ENCODE measurements at places on chromosomes 7 and 10.

GRCh38 chr10:2128991-2129390 lies 391.7 kb upstream of the ADARB2 start:
- DNase-seq: no peak

DNA sequence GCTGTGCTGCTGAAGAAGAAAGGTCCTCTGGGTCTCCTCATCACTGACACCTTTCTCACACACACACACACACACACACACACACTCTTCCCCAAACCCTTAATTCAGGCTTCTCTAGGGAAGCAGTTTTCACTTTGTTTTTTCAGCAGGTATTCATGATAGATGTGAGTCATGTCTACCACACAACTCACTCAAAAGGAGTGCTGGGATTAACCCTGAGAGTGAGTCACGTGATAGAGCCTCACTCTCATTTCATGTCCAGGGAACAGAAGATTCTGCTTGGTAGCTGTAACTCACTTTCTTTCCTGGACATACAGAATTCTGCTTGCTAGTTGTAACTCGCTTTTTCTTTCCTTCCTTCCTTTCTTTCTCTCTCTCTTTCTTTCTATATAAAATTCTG lies 45.4 kb downstream of the VIM start:
- DNase-seq: no peak

DNA sequence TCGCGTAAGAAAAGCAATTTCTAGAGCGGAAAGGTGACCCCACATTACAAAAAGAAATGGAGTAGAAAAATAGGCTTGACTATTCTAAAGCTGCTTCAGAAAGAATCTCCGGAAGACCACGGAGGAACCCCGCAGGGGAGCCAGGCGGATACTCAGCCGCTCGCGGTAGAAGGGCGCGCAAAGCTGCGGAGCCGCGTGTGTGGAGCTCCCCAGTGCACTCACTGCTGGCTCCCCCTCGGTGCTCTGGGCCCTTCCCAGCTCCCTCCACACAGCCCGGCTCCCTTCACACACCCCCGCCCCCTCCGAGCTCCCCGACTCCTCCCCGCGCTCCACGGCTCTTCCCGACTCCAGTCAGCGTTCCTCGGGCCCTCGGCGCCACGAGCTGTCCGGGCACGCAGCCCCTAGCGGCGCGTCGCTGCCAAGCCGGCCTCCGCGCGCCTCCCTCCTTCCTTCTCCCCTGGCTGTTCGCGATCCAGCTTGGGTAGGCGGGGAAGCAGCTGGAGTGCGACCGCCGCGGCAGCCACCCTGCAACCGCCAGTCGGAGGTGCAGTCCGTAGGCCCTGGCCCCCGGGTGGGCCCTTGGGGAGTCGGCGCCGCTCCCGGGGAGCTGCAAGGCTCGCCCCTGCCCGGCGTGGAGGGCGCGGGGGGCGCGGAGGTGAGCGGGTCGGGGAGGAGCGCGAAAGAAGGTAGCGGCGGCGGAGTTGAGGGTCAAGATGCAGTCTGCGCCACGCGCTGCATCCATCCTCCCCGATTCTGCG lies at the start of gene STEAP2:
TSS of gene STEAP2 (plus strand) at position 350 of the 758 bp plus-strand sequence. CDS start 13,343 bp downstream, outside the sequence.
- DNase-seq: no peak

DNA sequence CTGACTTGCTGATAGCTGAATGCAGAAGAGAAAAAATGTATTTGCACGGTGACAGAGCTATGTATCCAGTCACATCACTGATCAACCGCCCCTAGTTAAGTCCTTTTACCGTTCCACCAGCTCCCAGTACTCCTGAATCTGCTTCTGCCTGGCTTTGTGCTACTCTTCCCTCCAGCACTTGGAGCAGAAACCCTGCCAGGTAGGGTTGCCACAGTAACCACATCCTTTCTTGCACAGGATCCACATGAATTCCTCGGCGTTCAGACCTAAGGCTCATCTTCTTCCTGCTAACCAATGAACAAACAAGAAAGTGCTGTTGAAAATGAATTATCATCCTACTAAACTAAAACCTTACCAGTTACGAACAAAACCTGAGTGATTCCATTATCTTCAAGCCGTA lies 52.0 kb upstream of the KCTD7 start:
- no peak for DNase-seq

DNA sequence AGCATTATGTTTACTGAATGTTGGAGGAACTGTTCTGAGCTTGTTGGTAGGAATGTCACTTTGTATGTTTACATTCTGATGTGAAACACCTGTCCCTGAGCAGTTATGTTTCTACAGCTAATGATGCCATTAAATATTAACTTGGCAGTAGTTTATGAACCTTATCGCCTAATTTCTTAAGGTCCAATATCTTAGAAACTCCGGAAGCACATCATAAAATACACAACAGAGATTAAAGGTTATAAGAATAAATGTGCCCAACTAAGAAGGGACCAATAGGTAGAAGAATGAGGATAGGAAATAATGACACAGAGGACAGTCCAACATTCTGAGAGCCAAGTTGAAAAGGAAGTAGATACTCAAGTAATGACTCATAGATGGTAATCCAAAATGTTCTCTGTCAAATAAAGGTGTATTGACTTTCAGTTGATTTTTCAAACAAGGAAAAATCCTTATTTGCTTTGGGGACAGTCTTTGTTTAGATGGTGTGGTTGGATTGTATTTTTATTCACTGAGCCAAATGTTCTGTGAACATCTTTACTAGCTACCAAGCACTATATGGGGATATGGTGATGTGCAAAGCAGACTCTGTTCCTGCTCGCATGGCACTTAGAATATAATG lies 31.9 kb downstream of the LCOR start:
- peak; percentile 13 for DNase-seq

DNA sequence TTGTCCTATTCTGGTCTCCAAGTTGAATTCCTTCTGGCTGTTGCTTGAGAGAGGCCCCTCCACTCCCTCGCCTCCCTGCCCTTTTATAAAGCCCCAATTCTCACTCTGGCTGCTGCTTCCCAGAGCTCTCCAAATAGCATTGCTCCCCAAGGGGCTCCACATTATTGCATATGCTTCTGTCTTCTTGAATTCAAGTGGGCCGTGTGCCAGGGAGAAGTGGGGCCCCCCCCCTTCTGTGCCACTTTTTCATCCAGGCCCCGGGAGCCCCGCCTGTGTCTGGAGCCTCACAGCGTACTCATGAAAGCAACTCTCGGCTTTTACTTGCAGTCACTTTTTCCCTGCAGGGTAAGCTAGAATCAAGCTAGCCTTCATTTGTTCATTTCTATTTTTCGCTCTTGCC lies 265.1 kb downstream of the CCSER2 start:
- no peak for DNase-seq

DNA sequence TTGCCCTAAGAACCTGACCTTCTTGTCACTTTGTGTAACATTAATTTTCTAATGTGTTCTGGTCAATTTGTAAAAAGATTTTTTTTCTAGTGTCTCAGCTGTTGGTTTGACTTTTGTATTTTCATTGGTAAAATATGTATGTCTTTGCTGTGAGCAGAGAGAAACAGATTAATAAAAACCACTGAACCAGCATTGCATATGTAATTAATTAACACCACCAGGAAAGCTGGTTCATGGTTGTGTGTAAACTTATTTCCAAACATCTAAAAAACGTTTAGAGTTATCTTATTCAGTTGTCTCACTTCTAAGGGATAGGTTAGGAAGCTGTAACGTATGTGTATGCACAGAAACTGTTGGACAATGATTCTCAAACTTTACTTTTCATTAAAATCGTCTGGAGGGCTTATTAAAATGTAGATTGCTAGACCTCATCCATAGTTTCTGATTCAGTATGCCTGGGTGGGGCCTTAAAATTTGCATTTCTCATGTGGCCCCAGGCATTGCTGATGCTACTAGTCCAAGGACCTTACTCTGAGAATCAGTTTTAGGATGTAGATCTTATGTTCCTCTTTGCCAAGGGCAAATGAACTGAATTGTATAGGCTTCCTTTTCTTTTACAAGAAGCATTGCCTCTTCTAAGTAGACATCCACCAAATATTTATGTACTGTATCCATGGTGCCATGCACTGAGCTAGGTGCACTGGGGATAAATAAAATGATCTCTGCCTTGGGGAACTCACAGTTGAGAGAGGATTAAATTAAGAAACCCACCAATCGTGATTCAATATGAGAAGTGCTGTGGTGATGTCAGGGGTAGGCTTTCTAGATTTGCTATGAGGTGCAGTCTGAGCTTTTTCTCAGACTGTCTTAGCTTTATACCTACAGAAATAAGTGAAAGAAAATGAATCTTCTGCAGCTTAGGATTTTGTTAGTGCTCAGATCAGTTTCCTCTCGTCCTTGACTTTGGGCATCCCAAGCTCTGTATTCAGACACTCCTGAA lies 98.7 kb downstream of the AUTS2 start:
- DNase-seq: no peak

DNA sequence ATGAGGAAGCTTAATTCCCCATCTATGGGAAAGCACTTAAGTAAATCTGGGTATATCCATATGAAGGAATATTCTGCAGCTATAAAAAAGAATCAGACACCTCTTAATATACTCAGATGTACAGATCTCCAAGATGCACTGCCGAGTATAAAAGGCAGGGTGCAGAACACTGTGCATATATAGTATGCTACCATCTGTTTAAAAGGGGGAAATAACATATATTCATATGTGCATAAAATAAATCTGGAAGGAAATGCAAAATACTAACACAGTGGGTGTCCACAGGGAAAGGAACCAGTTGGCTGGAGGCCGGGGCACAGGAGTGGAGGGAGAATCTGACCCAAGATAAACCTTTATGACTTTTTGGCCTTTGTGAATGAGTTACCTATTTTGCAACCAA lies 201.4 kb downstream of the SFMBT2 start:
- no peak for DNase-seq

- peak; percentile 61 for DNase-seq
These were observed 78.3 kb downstream of the LRRC17 start for GRCh38 chr7:102991077-102991539.

- DNase-seq: no peak
These were observed 57.6 kb downstream of the SGMS1 start for GRCh38 chr10:50566150-50566549.

- DNase-seq: no peak
These were observed 135.4 kb downstream of the HIBADH start for GRCh38 chr7:27527348-27527714.

- DNase-seq: no peak
These were observed 22.4 kb downstream of the GBF1 start for GRCh38 chr10:102267748-102268147.

GRCh38 chr10:130023454-130024230 lies 59.6 kb upstream of the EBF3 start:
- no peak for DNase-seq

GRCh38 chr10:29748109-29748650 lies 113.4 kb upstream of the SVIL start:
- DNase-seq: no peak

DNA sequence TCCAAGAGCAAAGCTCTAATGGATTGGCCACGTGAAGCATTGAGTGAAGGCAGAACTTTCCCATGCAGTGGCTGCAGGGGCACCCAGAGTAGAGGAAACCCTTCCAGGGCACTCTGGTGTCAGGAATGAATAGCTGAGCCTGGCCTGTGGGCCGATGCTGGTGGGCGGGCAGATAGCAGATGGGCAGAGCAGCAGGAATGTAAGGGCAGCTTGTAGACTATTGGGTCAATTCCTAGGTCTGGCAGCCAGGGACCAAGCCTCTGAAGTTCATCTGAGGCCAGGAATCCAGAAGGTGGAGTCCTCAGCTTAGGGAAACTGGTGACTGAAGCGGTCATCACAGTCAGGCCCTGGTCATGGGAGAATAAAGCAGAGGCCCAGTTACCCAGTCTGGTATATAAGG lies 115.4 kb downstream of the TMEM178B start:
- no peak for DNase-seq

- no peak for DNase-seq
These were observed 192.3 kb downstream of the SUGCT start for GRCh38 chr7:40327113-40327512.

- no peak for DNase-seq
These were observed 65.8 kb downstream of the SH2D4B start for GRCh38 chr10:80603516-80603915.

DNA sequence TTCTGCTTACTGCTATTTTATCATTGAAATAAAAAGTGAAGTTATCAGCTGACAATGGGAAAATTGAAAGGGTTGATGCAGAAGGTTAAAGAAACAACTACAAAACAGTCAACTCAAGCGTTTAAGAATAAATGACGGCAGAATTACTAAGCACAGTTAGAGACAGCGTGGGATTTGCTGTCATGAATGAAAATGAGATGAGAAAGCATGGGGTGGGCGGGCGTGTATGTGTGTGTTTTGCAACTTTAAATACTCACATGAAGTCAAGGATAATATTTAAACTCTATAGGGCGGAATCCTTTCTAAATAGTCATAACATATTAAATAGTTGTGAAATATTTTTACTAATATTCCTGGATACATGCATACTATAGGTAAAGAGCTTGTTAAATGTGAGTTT lies 450.8 kb downstream of the ETV1 start:
- DNase-seq: no peak

DNA sequence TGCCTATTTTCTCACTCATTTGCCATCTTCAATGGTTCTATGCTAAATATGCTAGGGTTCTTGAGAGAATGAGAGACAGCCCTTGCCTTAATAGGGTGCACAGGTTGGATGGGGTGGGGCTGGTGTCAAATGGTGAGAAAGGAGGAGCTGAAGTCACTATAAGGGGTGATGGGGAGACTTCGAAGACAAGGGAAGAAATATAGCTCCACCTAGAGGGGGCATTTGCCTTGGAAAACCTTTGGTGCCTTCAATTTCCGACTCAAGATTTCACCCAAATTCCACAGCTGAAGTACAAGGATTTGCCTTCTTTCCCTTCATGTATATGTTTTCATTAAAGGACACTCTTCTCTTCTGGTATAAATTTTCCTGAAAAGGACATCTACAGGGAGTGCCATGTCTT lies 5.6 kb downstream of the PTN start:
- no peak for DNase-seq

- no peak for DNase-seq
These were observed 69.8 kb upstream of the PIK3CG start for GRCh38 chr7:106795084-106795876.

GRCh38 chr10:98390406-98390805 lies 24.6 kb downstream of the PYROXD2 start:
- DNase-seq: no peak

- DNase-seq: peak; percentile 100
These were observed at the start of gene HIBADH for GRCh38 chr7:27662490-27663205. TSS of gene HIBADH (minus strand) at chr7:27662883. CDS start at chr7:27662788, 95 bp downstream.

DNA sequence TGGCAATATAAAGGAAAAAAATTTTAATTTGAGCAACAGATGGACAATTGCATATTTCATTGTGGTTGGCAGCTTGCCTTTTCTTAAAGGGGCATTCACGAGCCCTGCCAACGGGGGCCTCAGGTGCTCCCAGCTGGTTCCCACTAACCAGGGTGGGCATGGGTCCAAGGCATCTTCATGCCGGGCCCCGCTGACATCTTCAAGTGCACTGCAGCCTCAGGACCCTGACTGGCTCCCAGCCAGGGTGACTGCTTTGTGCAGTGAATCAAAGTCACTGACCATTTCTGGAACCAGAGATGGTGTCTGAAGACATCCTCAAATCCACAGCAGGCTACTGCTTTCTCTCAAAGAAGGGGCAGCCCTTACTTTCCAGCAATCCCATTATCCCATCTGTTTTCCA lies 275.2 kb upstream of the MGMT start:
- DNase-seq: no peak

DNA sequence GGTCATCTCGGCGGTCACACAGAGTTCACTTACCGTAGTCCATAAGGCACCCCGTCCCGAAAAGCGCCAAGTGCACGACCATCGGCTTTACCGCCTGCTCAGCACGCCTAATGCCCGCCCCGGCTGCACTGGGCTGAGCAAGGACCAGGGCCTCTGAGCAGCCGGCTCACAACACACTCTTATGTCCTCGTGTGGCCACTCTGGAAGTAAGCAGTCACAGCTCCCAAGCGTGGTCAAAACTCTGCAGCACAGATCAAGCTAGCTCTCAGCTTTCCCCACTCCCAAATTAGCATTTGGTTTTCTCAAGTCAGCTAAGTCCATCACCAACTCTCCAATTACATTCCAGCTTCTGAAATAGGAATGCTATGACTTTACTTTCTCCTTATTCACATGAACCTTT lies 57.7 kb downstream of the MAD1L1 start:
- DNase-seq: no peak
